ENCODE measurements at places on chromosomes 4 and X. TPM values are rescaled to one million over a fixed set of nuclear protein-coding genes. Genes with fewer than 3 reads are reported as not detected.

SMARCAD1 gene
- 14.7 TPM for total RNA-seq

NAT8L gene
- total RNA-seq: 0.10 TPM

CLRN2 gene
- total RNA-seq: not detected

FGF5 gene
- not detected for total RNA-seq

PLA2G12A gene
- total RNA-seq: 24.6 TPM

NUDT11 gene
- 1.6 TPM for total RNA-seq

SRPX2 gene
- total RNA-seq: not detected

UGT2B28 gene
- total RNA-seq: not detected

HSFX1 gene
- not detected for total RNA-seq

ASB9 gene
- 1.3 TPM for total RNA-seq

PIM2 gene
- total RNA-seq: 239 TPM

POU4F2 gene
- not detected for total RNA-seq

DCAF4L1 gene
- total RNA-seq: 0.21 TPM

CXorf49 gene
- total RNA-seq: not detected

NWD2 gene
- total RNA-seq: under 0.01 TPM

ITM2A gene
- total RNA-seq: 72.8 TPM
